ENCODE measurements at places on chromosomes 12 and 14.

- no peak for DNase-seq
These were observed 134.1 kb downstream of the FSCB start for GRCh38 chr14:44372807-44373489.

- no peak for DNase-seq
These were observed 164.1 kb upstream of the DIO3 start for GRCh38 chr14:101397206-101397605.

DNA sequence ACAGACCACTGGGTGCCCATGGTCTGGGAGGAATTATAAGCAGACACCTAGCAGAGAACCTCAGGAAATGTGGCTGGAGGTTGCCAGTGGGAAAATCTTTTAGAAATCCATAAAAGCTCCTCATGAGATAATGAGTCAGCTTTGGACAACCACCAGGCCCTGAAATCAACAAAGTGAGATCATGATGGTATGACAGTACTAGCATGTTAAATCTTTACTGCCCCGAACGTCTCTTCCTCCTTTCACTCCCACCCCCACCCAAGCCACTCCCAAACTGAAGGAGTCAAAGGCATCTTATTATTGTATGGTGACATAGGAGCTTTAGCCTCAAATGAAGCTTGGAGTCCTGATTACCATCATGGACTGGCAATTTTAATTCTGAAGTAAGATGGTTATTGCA, 240.0 kb downstream of the DIO2 start:
- no peak for DNase-seq

- DNase-seq = no peak
These were observed 12.8 kb upstream of the GPX2 start for GRCh38 chr14:64955297-64955696.

DNA sequence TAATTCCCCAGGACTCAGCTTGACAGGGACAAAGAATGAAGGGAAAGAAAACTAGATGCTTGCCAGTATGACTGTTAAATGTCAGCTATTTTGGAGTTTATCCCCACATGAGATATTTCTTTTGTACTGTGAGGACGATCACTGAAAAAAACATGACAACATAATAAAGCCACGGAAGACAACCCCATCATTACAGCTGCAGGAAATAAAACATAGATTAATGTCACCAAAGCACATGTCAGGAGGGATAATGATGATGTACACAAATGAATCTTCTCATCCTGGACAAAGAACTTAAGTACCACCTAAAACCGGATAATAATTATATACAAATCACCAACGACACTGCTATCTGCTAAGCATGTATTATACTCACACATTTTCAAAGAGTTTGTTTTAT, 84.6 kb upstream of the GRIP1 start:
- DNase-seq = no peak

DNA sequence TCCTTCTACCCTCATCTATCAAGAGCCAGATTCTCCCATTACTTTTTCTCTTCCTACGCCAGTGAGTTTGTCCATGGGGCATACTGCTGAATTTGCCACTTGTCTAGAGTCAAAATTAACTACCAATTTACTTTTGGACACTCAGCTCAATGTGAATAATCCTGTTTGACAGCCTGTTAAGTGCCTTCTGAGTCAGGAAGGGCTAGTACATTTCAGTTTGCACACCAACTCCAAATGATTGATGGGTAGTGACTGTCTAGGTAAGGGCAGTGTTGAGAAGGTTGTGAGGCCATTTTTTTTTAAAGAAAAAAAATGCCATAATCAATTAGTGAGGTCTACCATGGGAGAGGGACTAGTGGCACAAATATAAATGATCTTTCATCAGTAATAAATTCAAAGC, 21.8 kb upstream of the TRIM9 start:
- DNase-seq = no peak

GRCh38 chr12:50110127-50110761, 1.8 kb upstream of the COX14 start:
- no peak for DNase-seq

GRCh38 chr12:57694459-57695019, 607 bp downstream of the OS9 start:
- no peak for DNase-seq

GRCh38 chr12:96336489-96336888, 63.8 kb downstream of the CDK17 start:
- no peak for DNase-seq

GRCh38 chr12:90546511-90546910, 408.5 kb downstream of the CCER1 start:
- DNase-seq = no peak

DNA sequence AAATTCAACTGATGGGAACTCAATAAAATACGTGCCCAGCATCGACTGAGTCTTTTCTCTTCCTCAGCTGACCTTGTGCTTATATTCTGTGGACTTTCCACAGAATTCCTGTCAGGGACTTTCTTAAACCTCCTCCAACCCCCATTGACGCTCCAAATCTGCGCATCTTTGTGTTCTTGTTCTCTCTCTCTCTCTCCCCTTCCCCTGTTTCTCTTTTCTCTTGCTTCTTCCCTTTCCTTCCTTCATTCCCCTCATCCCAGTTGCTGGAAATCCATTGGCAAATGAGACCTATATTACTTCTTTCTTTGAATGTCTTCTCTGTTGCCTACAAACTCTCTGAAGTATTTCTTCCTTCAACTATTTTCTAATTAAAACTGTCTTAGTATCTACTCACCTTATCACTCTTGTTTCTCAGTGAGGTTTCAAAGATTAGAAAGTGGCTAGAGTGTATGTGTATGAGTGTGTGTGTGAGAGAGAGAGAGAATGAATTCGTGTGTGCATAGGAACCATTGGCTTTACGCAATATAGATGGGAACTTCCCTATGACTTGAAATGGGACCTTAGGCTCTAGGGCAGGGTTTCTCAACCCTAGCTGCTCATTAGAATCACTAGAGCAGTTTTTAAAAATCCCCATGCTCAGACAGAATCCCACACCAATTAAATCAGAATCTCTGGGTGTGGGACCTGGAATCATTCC, 41.8 kb upstream of the DHRS7 start:
- no peak for DNase-seq

DNA sequence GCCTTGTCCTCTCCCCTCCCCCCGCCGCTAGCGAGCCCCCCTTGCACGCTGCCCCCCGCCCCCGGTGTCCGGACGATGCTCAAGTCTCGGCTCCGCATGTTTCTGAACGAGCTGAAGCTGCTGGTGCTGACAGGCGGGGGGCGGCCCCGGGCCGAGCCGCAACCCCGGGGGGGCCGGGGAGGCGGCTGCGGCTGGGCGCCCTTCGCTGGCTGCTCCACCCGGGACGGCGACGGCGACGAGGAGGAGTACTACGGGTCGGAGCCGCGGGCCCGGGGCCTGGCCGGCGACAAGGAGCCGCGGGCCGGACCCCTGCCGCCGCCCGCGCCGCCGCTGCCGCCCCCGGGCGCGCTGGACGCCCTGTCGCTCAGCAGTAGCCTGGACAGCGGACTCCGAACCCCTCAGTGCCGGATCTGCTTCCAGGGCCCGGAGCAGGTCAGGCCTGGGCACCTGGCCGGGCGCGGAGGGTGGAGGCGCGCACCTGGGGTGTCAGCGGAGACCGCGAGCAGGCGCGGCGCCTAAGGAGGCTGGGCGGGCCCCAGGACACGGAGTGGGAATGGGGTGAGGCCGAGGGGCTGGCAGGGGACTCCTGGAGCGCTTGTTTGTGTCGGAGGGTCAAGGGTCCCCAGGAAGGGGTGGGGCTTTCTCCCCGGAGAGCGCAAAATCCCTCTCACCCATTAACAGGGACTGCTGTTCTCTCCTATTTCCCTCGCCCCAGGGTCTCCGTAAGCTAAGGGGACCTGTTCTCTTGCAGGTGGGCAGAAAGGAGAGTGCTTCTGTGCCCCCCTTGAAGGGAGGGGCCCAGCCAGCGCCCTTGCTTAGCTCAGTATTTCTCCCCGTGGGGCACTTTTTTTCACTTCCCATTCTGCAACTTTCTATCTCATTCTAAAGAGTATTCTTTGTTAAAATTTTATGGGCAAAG, 810 bp downstream of the MARCHF9 start:
- no peak for DNase-seq

- no peak for DNase-seq
These were observed 24.2 kb downstream of the CDK17 start for GRCh38 chr12:96375841-96376604.

DNA sequence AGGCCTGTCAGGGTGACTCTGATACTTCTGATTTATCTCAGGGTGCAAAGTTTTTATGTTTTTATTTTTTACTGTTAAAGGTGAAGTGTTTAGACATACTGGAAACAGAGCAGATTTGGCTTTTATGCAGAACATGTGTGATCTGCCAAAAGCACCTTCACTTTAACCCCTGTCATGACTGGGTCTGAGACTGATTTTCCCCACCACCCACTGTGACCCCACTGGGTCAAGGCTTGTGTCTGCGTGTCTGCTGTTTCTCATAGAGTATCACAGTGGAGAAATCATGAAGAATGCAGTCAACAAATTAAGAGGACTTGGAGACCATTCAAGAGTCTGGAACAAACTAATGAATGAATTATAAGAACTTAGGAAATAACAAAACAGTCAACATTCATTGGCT, 131.2 kb downstream of the SPTSSA start:
- DNase-seq = no peak

DNA sequence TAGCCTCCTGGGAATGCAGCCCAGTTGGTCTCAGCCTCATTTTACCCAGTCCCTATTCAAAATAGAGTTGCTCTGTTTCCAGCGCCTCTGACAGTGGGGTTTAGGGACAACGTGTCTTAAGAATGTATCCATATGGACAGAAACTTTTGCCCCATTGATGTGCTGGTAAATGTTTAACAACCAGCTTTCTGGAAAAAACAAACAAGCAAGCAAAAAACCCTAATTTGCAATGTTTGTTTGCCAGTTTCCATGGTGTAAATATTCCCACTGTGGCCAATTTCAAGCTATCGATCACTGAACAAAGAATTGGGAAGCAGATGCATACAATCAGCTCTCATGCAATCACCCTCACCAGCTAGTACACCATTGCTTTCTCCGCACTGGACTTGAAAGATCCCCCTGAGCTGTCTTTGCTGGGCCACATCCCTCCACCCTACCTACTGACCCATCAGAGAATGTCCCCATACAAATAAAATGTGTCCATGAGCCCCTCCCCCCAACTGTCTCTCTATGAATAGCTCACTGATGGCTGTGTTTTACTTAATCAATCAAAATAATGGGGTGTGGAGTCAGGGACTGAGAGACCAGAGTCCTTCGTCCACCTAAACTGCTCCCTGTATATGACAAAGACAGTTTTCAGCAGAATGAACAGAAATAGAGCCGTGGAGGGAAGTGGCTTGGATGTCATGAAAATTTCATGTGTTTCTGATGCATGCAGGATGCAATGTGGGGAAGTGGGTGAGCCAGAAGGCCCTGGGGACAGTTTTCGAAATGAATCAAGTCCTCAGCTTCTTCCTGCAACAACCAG, 40.8 kb downstream of the CCDC60 start:
- DNase-seq = peak; percentile 10
